ENCODE measurements at places on chromosomes 1 and 21.

GRCh38 chr21:41378849-41379248 lies 17.0 kb downstream of the MX2 start:
- no peak for DNase-seq

DNA sequence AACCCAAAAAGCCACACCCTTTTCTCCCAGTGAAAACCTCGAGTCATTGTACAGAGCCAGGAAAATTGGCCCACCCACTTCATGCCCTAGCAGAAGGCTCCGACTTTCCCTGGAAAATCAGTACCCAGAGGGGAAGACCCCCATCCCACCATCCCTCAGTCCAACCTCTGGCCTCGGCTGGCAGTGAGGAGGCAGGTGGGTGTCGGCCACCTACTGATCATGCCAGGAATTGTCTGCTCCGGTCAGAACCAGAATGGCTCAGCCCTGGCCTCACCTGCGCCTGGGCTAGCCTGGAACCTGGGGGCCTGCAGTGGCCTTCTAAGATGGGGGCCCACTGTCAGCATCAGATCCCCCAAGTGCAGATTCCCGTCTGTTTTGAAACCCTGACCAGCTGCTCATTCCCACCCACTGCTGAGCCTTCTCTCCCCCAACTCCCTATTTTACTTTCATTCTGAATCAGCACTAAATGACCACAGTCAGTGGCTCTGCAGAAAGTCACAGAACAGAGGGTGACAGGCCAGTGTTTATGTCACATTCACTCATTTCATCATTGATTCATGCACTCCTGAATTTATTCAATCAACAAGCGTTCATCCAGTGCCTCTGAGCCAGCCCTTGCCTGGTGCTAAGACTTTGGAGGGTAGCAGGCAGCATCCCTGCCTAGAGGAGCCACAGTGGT lies 3.0 kb upstream of the S100A9 start:
- no peak for DNase-seq

DNA sequence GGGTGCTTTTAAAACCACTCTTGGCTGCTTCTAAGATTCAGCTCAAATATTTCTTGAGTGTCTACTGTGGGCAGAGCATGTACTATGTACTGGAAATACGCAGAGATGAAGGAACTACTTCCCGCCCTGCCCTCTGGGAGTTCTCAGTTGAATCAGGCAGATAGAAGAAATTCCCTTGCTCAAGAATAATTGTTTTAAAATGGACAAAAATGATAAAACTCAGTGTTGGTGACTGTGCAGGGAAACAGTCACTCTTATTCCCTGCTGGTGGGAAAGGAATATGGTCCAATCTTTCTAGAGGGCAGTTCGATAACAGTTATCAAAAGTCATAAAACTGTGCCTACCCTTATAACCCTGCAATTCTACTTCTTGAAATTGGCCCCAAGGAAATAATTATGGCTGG lies 16.9 kb upstream of the GRHL3 start:
- no peak for DNase-seq

GRCh38 chr1:173301507-173301906 lies 94.4 kb upstream of the TNFSF4 start:
- no peak for DNase-seq

GRCh38 chr21:45549626-45550463 lies 7.6 kb upstream of the SLC19A1 start:
- DNase-seq: no peak

DNA sequence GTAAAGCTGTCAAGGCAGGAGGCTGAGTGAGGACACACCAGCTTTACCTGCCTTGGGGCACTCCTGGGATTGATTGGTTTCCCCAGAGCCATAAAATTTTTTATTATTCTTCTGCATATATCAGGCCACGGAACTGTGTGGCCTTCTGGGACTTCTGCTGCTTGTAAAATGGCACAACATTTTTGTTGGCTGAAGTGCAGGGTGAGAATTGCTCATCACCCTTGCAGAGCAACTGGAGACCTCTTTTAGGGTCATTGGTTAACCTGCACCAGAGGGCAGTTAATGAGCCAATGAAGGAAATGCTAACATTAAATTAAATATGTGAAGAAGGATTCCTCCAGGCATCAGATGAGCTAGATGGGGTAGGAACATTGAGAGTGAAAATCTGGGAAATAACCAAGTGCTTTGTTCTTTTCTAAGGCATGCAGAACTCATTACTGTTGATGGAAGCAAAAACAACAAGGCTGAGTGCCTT lies 87.7 kb downstream of the LTN1 start:
- no peak for DNase-seq

- peak; percentile 80 for DNase-seq
Observed at GRCh38 chr1:23743287-23744152, at the start of gene ELOA. ELOA (plus strand) TSS chr1:23743471; CDS start chr1:23743504, 33 bp downstream.

- DNase-seq: no peak
Observed at GRCh38 chr1:154859786-154860155, 10.3 kb downstream of the KCNN3 start.

DNA sequence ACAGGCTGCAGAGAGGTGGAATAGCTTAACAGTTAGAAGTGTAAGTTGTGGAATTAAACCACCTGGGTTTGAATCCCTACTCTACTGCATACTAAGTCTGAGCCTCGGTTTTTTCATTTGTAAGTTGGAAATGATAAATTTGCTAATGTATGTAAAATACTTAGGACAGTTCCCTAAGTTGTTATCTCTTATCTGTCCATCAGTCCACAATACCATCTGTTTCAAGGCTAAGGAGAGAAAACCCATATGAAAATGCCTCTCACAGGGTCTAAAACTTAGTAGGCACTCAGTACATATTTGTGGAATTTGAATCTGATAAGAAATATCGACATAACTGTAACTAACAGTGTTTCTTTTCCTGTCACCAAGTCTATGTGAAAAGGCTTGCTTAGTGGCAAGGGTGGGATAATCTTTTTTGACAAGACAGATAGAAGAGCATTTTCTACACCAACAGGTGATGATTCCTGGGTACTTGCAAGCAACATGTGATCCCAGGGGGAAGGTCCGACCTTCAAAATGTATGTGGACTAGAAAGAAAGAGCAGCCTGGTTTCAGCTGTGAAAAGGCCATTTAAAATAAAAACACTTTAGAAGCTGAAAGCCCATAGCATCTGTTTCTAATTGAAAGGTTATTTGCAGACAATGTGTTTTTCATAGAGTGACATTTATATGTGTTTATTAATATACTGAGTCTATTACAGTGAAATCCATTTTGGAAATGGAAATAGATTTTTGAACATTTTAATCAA lies 202.9 kb downstream of the HHAT start:
- no peak for DNase-seq

GRCh38 chr21:31872452-31873274 lies at the start of gene HUNK:
HUNK (plus strand) TSS chr21:31873020; CDS start chr21:31873675, 655 bp downstream.
- no peak for DNase-seq

DNA sequence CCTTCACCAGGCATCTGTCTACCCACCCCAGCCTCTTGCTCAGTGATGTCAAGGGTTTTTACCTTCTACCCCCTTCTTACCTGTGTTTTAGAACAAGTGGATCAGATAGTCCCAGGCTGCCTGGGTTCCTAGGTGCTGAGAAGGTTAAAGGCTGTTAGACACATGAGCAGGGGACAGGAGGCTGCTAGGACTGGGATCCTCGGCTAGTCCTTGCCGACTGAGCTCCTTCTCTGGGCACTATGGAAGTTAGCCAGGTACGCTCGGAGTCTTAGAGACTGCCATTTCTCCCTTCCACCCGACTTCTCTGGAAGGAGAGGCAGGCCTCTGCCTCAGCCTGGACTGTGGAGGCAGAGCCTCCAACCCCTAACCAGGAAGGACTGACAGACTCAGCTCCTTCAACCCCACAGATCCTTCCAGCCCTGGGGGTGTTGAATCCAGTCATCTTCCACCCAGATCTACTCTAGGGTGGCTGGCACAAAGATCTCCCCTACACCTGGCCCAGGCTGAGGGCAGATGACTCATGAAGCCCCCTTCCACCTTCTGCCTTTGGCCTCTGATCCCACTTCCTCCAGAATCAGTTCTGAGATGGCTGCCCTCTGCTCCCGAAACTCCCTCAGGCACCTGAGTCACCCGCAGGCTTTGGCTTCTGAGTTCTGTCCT lies at the start of gene DYNLT4:
DYNLT4 (minus strand) TSS at position 648 of the 660 bp plus-strand sequence. CDS start 683 bp downstream, outside the sequence.
- DNase-seq: peak; percentile 18

DNA sequence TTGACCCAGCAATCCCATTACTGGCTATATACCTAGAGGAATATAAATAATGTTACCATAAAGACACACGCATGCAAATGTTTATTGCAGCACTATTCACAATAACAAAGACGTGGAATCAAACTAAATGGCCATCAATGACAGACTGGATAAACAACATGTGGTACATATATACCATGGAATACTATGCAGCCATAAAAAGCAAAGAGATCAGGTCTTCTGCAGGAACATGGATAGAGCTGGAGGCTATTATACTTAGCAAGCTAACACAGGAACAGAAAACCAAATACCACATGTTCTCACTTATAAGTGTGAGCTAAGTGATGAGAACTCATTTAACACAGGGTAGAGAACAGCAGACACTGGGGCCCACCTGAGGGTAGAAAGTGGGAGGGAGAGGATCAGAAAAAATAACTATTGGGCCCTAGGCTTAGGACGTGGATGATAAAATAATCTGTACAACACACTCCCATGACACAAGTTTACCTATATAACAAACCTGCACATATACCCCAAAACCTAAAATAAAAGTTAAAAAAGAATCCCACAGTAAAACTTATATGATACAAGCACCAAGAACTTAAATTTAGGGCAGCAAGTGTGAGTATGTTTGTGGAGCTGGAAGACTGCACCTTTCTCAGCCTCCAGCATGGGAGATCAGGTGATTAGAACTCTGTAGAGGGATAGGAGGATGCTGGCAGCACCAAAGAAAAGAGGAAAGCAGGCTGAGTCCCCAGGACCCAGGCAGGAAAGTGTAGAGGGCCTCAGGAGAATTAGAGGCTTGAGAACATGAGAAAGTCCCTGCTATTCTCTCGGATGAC lies 320.8 kb upstream of the USP24 start:
- DNase-seq: no peak

- peak; percentile 79 for DNase-seq
Observed at GRCh38 chr1:17439250-17440073, at the start of gene RCC2. RCC2 (minus strand) TSS chr1:17439677; CDS start chr1:17438514, 1,163 bp downstream.

DNA sequence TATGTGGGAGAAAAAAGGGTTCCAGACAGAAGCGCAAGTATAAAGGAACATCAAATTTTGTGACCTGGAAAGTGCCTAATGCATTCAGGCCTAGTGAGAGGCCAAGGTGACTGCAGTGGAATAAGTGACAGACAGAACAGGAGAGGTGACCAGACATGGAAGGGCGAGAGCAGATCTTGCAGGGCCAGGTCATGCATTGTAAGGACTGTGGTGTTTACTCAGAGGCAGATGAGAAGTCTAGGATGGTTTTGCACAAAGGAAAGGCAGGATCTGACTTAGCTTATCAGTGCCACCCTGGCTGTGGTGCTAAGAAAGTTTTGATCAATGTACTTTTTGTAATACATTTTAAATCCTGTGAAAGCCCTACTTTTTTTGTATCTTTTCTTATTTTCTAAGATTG lies 34.1 kb upstream of the AHCYL1 start:
- DNase-seq: no peak

GRCh38 chr1:36761113-36761512 lies 273.2 kb downstream of the GRIK3 start:
- DNase-seq: no peak

DNA sequence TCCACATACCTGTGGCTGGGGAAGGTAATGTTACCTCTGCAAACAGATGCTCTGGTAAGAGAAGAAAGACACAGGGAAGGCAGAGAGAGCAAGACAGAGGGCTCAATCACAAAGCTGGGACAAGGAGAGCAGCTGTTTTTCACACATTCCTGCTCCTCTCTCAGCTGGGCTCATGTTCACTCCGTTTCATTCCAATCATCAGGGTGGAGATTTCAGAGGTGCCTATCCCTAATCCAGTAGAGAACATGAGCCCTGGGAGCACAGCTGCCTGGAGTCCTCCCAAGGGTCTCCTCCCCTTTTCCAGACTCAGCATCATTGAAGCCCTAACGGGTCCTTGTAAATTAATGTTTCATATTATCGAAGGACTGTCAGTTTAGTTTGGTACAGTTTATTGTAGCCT lies 19.4 kb downstream of the GADD45A start:
- no peak for DNase-seq

DNA sequence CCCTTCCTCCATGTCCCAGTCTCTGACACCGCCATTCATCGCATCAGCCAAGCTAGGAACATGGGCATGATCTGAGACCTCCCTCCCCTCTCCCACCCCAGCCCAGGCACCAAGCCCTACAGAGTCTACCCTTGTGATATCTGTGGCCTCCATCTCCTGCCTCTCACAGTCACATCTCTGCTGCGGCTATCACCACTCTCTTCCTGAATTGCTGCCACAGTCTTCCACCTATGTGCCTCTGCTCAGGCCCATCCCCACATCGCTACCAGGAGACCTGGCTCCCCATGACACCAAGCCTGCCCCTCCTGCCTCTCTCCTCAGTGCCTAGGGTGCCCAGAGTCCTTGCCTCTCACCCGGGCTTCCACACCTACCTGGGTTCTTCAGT lies 82.7 kb upstream of the BCAR3 start:
- no peak for DNase-seq

DNA sequence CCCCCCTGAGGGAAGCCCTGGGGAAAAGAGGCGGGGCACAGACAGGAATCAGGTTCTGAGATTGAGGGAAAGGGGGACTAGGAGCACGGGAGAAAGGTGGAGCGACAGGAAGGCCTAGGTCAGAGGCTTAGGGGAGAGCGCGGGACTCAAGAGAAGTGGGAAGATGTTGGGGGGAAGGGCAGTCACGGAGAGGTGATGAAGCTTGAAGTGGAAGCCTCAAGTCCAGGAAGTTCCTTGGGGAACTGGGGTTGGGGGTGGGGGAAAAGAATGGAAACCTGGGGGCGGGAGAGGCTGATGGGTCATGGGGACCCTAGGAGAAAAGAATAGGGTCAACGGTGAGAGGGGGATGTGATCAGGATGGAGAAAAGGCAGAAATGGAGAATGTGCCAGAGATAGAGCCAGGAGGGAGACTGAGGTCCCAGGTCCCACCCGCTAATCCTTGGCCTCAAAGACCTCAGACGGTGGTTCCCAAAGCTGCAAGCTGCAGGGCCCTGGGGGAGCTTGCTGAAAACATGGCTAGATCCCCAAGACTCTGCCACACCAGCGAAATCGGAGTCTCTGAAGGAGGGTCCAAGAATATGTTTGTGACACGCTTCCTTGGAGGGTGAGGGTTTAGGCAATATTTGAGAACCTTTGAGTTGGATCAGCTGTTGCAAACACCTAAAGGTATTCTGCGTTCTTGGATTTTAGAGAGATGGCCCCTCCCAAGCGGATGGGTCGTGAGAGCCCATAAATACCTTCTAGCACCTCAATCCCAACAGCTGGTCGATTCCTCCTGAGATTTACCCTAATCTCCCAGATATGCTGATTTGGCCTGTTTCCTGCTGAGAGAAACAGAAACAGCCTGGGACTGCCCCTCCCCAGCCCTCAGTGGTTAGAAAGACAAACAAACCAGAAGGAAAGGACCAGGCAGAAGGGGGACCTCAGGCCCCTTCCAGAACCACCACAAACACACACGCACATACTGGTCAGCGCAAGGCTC lies 3.6 kb downstream of the C1orf232 start:
- no peak for DNase-seq

All from CD4-positive, alpha-beta T cell treated with Interleukin-6 for 4 hours (primary cell).